ENCODE measurements at places on chromosomes 11 and 22.

DNA sequence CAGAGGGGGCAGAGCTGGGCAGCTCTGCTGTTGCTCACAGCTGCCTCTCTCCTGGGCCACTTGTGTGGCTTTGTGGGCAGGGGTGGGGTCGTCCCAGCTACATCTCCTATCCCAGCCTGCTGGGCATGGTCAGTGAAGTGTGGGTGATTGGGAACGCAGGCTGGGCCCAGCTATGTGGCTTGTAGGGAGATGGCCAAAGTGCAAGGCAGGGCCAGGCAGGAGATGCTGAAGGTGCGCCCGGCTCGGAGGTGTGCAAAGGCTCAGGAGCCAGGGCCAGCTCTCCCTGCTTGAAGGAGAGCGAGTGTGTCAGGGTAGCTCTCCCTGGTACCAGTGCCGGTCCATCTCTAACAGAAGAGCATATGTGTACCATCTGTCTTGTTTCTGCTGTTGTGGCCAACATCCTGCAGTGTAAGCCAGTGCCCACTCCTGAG lies 8.4 kb upstream of the RANBP1 start:
- DNase-seq, result no peak

DNA sequence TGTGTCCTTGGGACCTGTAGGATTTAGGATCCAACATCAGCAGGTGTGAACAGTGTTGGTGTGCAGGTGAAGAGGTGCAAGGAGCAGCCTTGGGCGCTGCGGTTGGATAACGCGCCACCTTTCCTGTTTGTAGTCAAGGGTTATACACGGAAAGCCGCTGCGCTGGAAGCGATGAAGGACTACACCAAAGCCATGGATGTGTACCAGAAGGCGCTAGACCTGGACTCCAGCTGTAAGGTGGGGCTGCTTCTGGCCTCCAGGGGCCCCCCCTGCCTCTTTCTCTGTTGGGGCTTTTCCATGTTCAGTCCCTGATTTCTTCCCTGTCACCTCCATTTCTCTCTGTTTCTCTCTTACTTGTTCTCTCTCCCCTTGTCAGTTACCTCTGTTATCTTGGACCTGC lies 3.5 kb upstream of the FERMT3 start:
- no peak for DNase-seq

DNA sequence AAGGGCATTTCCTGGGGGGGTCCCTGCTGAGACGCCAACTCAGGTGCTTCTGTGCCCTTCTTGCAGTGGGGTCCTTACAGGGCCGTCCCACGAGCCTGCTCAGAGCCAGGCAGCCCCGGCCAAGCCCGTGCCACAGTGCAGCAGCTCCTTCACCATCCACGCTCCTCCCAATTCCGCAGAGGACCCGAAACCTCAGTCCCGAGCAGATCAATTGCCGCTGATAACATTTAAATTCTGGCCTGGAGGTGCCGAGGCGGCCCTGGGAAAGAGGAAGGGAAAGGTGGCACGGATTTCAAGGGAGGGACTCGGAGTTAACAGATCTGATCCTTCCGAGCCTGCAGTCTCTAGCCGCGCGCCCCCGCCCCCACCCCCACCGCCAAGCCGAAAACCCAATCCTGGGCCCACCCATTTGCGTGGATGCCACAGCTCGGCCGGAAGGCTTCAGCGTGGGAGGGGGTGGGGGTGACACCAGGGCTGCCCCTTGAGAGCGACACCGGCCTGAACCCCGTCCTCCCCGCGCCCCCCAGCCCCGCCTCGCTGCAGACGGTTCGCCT lies 32.3 kb upstream of the JAM3 start:
- no peak for DNase-seq

DNA sequence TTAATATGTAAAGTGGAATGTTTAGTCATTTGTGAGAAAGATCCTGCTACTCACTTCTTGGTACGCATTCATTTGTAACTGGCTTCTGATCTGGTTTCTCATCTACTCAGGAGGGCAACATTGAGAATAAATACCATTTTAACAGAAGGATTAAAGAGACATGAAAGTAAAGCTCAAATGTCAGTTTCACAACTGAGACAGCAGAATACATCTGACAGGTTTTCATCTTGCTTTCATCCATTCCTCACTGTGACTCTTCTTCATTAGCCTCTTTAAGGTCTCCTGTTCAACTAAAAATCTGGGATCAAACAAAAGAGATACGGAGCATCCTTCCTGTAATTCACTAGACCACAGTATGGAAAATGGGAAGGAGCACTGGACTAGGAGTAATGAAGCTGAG lies 31.4 kb upstream of the CCDC89 start:
- no peak for DNase-seq

GRCh38 chr11:91296629-91297028 lies 928.0 kb upstream of the FAT3 start:
- no peak for DNase-seq

DNA sequence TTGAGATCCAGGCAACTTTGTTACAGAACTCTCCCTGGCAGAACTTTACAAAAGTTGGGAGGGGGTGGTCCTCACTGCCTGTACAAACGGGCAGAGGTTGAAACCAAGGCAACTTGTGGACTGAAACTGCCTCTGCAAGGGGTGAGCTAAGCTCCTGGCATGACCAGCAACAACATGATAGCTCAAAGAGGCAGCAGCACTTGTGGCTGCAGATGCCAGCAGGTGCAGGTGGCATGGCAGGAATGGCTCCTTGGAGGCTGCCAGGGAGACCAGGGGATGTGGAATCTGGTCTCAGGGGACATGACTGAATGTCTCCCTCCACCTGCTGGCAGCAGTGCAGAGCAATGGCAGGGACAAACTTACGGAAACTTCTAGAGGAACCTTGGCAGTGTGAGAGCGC lies 38.8 kb upstream of the PHF21A start:
- DNase-seq, result no peak

DNA sequence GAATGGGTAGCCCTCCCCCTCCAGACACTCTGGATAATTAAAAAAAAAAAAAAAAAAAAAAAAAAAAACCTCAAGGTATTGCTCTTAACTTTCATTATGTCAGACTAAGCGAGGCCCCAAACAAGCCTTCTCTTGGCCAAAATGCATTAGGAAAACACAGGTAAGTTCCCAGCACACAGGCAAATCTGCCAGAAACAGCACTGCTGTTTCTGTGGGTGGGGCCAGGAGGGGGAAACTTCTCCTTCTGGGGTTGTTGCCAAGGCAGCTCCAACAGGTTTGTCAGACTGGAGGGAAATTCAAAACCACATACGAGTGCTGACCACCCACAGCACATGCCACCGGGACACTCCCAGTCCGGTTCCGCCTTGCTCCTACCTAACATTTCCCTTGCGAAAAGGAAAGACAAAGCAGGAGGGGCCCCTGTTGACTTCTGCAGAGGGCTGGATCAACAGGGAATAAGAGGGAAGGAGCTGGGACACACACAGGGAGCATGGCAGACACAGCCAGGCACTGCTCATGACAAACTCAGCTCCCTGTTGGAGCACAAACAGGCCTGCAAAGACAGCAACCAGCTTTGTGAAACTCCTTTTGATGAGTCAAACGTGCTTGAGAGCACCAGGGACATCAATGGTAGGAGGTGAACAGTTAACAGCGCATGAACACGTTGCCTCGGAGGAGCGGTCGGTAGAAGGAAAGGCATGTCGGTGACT lies 55.0 kb downstream of the MYH9 start:
- DNase-seq, result peak; percentile 55

DNA sequence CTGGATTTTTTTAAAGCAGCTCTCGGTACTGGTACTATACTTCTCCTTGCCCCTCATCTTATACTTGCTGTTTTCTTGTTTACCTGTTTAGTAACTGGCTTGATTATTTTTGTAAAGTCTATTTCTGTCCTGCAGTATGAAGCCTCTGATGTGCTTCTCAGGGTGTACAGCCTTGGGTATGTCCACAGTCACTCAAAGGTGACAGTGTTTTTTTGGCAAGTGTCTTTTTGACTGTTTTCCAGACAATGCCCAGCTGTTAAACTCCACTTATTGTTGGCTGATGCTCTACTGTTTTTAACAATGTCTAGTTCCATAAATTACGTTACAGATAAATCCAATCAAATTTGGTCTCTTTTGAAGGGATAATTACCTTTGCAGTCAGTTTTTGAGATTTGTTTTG lies 475.2 kb downstream of the JRKL start:
- DNase-seq, result no peak

DNA sequence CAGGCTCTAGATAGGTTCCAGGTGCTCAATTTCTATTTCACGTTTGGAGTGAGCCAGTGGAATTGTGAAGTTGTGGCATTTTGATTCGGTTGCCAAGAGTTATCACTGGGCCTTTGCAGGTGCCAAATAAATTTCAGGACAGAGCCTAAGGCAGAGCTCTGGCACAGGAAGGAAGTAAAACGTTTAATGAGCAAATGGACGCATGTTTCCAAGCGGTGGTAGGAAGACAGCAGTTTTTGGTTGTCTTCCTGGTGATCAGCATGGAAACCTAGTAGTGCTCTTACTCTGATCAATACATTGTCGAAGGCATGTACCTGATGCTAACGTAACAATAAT lies 452 bp downstream of the BIRC3 start:
- DNase-seq, result no peak

DNA sequence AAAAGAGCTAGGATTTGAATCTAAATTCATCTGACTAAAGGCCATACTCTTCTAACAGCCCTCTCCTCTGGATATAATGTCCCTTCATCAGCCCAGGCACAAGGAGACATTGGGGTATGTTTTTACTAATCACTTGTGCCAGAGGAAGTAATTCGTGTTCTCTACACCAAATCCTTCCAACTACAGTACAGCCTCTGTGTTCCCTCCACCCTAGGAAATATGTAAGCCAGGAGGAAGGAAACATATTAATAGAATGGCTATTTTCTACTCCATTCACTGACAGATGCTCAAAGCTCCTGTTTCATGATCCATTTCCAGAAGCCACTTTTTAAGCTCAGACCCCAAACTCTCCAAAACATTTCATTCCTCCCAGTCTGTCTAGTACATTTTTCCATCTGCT lies 12.0 kb upstream of the UBQLNL start:
- DNase-seq, result no peak

DNA sequence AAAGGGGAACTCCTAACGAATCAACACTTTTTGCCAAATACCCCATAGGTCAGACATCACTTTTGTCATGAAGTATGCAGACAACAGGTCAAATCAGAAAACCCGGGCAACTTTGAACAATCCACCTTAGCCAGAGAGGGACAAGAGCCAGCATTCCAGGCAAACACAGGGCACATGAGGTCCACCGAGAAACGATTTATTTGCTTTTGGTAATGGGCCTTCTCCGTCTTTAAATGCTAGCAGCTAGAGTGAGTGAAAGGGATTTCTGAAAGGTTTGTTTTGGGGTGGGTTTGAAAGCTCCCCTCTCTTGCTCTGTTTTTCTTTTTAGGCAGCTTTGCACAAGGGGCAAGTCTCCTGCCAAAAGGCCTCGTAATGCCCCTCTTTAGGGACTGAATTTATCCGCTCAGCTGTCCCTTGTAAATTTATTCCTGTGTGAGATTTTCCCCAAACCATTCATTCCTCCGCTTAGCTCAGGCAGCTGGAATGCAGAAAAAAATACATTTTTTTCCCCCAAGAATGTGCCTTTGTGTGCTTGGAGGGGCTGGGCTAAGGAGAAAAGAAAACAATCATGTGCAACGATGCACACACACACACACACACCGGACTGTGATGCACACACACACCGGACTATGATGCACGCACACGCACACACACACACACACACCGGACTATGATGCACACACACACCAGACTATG lies 196.9 kb downstream of the SNX19 start:
- DNase-seq, result no peak

GRCh38 chr11:118209033-118209432 lies 15.8 kb downstream of the JAML start:
- no peak for DNase-seq

- no peak for DNase-seq
These were observed 48.7 kb downstream of the IGLL5 start for GRCh38 chr22:22936180-22936914.

- DNase-seq, result no peak
These were observed 1.4 kb downstream of the MYOD1 start for GRCh38 chr11:17720796-17721171.

- DNase-seq, result no peak
These were observed 4.7 kb downstream of the HEPHL1 start for GRCh38 chr11:94025690-94026394.

- DNase-seq, result no peak
These were observed 662.5 kb upstream of the TENM4 start for GRCh38 chr11:80103142-80103859.

DNA sequence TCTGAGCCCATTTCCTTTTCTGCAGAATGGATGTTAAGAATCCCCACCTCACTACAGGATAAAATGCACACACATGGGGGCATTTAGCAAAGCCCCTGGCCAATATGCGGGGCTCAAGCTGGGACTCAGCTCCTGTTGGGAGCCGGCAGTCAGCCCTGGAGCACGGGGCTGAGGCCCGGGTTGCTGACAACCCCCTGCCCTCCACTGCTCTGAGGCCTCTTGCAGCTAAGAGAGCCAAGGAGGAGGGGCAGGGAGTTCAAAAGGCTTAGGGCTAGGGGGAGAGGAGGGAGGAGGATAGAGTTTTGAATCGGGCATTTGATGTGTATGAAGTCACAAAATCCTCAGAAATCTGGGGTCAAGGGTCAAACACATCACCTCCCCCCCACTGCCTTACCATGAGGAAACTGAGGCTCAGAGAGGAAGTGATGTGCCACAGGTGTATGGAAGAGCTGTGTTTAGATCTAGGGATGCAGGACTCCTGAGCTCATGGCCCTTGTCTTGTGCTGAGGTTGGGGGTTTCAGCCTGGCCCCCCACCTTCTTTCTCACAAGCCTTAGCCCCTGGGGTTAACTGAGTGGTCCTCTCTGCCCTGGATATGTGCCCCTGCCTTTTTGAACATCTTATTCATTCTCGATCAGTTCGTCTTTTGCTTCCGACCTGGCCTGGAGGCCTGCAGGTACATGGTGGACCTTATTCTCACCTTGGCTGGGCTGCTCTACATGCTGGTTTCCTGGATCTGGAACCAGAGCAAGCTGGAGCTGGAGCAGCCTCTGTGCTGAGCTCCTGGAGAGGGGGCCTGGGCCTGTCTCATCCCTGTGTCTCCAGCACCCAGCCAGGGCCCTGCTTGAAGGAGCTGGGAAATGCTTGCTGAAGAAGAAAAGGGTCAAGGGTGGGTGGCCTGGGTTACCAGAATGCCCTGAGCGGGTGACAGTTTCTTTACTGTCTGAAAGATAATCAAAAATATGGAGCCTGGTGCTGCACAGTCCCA lies 80.3 kb downstream of the LRRC32 start:
- DNase-seq, result no peak

GRCh38 chr11:13183094-13183825 lies 94.3 kb upstream of the BMAL1 start:
- no peak for DNase-seq

- DNase-seq, result no peak
These were observed 15.5 kb downstream of the EFCAB6 start for GRCh38 chr22:43796567-43796966.

- DNase-seq, result no peak
These were observed 194.9 kb downstream of the SWAP70 start for GRCh38 chr11:9858822-9859221.

Data from activated gamma-delta T cell treated with Interleukin-2 at 50 U/mL for 16 hours (primary cell).